ENCODE measurements at places on chromosomes 13 and 19.
A peak's percentile ranks its signal among the peaks of the same experiment; 100 is the strongest.

- DNase-seq: peak; percentile 21
Measured at GRCh38 chr19:41265395-41266153, 1.4 kb downstream of the HNRNPUL1 start.

DNA sequence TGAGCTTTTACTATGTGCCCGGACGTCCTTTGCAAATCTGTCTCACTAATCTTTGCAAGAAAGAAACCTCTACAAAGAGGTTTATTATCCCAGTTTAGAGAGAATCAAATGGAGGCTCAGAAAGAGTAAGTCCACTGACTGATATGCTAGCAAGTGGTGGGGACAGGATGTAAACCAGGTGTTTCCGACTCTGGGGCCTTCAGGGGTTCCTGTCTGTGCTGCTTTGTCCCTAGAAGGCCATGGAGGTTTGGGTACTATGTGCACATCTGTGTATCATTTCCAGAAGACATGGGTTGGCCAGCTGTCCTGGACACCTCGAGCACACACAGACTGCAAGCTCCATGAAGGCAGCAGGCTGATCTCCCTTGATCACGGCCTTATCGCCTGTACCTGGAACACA is 1.2 kb upstream of the KPTN start:
- DNase-seq: no peak

GRCh38 chr13:37106642-37107041 is 1.2 kb upstream of the CSNK1A1L start:
- DNase-seq: no peak

GRCh38 chr13:37997641-37998040 is 128.1 kb upstream of the TRPC4 start:
- no peak for DNase-seq

GRCh38 chr13:113926951-113927660 is 46.8 kb downstream of the C13orf46 start:
- DNase-seq: no peak

DNA sequence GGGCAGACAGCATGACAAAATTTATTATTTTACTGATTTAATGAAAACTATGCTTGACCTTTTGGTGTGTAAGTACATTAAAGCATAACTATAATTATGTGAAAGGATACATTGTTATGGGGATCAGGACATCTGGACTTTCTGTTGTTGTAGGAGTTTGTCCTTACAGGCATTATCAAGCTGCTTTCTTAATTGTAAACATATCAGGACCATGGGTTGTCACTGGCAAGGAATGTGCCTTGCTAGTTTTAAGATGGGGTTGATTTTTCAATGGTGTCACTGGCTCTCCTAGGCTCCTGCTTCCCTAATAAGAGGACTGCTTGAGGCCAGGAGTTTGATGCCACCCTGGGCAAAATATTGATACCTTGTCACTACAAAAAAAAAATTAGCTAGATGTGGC is 32.6 kb downstream of the KBTBD6 start:
- DNase-seq: no peak

GRCh38 chr19:6680141-6680540 is 10.2 kb upstream of the TNFSF14 start:
- DNase-seq: no peak

GRCh38 chr13:48655291-48655690 is 1.6 kb downstream of the CYSLTR2 start:
- no peak for DNase-seq

DNA sequence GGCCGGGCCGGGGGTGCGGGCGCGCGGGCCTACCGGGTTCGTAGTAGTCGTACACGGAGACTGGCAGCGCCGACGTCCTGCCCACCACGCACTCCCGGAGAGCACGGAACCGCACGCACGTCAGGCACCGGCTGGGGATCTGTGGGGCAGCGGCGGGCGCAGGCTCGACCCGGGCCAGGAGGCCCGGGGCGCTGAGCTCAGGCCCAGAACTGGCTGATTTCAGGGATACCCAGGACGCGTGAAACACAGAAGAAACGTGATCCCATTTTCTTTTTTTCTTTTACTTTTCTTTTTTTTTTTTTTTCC is 9.0 kb downstream of the F2RL3 start:
- no peak for DNase-seq

DNA sequence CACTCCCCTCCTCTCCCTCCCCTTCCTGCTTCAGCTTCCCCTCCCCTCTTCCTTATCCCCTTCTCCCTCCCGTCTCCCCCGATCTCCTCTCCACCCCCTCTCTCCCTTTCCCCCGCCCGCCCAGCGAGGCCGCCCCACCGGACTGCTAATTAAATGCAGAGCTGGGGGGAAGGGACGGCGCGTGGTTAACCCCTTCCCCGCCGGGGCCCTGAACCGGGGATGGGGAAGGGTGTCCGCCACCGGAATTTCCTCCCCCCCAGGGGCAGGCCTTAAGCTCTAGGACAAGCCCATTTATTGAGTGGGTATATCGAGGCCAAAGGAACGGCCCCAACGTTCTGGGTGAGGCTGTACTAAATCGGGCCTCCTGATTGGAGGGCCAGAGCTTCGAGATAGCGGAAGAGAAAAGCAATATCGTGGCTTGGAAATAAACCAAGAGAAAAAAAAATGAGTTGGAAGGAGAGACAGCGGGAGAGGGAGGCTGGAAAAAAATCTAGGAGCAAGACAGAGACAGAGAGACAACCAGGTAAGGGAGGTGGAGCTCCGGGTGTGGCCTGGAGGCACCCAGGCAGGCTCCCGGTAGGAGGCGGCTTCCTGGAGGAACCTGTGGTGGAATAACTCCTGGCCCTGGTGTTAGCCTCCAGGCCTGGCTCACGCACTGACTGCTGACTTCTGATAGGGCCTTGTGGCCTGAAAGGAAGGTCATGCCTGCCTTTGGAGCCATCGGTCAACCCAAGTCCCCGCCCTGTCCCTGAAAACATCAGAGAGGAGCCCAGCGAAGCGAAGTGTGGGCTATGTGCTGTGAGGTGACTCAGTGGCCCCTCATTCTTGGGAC is 11.6 kb upstream of the JUND start:
- DNase-seq: peak; percentile 54

DNA sequence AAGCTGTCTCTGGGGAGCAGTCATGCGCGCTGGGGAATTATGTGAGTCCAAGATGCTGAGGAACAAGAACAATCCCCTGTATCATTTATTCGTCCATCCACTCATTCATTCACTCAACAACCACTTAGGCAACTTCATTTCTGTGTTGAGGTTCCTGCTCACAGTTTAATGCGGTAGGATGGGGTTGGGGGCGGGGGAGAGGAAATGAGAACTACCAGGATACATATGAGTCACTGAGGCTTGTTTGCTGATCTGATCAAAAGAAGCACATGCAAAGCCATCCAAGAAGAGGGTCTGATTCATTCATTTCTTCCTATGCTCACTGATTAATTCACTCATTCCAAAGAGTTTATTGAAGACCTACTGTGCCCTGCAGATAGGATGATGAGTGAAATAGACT is 20.9 kb downstream of the ZNF536 start:
- DNase-seq: no peak

DNA sequence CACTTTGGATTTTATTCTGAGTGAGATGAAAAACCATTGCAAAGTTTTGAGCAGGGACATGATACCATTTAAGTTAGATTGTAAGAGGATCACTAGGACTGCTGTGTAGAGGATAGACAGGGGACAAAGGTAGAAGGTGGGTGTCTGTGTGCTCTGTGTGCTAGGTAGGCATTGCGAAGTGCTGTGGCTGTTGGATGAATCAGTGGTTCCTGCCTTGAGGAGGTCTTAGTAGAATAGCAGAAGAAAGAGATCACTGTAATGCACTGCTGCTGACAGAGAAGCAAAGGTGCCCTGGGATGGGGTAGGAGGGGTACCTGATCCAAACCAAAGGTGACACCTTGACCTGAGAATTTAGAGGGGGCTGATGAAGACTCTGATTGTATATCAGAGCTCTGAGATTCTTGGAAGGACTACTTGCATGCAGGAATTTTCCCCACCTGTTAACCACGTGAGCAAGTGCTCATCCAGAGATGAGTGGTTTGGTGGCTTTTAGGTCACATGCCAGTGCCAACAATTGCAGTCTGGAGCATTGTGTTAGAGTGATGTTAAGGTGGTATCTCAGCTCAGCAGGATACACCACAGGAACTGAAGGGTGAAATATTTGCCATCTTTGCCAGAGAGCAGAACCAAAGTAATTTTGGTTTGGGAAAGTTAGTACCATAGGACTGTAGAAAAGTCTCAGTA is 10.8 kb downstream of the WASF3 start:
- no peak for DNase-seq

DNA sequence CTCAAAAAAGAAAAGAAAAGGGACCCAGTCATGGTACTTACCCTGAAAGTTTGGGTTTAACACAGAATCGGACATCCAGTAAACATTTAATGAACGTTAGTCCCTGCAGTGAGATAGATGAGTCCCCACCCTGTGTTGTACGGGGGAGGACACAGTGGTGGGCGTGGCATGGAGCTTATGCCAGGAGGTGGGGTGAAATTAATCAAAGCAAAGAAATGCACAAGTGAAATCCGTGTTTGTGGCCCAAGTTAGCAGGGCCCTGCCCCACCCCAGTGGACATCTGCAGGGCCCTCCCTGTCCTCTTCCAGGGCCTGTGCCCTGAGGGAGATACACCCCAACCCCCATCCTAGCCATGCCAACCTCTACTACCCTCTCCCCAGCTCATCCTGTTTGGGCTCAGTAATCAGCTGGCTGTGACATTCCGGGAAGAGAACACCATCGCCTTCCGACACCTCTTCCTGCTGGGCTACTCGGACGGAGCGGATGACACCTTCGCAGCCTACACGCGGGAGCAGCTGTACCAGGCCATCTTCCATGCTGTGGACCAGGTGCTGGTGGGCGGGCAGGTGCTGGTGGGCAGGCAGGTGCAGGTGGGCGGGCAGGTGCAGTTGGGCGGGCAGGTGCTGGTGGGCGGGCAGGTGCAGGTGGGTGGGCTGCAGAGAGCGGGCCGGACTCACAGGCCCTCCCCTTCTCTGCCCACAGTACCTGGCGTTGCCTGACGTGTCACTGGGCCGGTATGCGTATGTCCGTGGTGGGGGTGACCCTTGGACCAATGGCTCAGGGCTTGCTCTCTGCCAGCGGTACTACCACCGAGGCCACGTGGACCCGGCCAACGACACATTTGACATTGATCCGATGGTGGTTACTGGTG is 3.9 kb downstream of the MCOLN1 start:
- no peak for DNase-seq

DNA sequence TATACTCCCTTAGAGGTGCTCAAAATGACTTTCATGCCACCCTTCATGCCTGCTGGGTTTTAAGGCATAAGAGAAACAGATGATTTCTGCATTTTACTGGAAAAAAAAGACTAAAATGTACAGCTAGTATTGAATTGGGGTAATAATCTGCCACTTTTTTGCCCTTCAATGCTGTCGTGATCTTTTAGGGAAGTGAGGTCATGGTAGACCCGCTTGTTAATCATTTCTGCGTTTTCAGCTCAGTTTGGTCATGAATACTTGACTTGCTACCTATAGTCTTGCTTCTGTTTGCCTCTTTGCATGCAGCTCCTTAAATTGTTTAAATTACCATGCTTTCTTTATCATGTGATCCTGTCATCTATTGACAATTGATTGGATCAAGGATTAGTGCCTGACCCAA is 90.4 kb downstream of the PCCA start:
- DNase-seq: no peak

DNA sequence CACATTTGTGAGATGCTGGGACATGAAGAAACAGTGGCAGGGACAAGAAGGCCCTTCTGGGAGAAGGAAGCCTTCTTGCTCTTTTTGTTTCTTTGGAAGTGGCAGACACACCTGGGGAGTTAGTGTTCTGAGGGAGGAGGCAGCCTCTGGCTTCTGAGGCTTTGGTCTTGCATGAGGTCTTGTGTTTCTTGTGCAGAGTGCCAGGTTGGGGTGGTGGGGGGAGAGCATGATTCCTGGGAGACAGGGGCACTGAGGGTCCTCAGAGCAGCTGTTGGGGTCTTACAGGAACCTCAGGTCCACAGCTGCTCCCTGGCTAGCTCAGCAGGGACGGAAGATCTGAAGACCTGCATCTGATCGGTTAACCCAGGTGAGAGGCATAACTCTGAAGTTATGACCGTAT is 167.5 kb upstream of the ZNF536 start:
- no peak for DNase-seq

DNA sequence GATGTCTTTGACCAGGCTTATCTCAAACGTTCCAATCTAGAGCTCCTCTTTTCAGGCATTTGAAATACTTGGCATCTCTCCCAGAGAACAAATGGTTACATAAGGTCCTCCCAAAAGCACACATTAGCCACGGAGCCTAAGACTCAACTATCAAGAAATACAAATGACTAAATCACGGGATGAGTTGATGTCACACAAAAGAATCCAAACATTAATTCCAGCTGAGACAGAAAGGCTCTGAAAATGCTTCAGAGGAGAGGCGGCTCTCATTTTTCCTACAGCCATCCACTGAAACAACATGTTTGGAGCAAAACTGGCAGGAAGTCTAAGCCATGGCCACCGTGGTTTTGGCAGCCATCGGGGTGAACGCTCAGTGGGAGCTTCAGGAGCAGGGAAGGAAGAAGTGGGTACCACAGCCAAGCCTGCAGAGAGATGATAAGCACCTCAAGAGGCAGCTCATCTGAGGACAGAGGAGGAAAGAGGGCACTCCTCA is 122.5 kb downstream of the STK24 start:
- no peak for DNase-seq

DNA sequence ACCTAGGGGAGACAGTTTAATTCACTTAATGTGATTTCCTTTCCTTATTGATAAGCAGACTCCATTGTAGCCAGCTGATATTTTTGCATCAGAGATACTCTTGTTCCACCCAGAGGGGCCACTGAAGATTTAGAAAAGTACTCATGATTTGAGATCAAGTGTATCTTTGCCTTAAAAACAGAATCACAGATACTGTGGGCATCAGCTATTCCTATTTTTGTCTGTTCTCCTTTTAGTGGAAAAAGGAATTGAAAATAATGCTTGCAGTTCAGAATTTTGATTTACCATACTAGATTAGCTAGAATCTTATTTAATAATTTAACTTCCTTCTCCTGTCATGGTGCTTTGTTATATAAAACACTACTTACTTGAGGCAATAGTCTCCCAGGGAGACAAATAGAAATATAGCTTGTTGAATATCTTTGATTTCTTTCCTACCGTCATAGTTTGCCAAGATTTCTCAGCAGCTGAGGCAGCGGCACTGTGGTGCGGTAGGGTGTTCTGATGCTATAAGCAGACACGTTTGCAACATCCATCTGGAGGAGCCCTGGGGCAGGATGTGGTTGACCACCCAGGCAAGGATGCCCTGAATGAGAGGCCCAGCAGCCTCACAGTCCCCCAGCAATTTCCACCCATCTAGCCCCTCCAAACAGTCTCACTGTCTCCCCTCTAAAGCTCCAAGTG is 47.0 kb upstream of the RAP2A start:
- no peak for DNase-seq

- no peak for DNase-seq
Measured at GRCh38 chr19:49201042-49201441, 43.5 kb downstream of the TRPM4 start.

GRCh38 chr19:37012093-37012745 is 66.0 kb upstream of the ZNF420 start:
- DNase-seq: no peak

- no peak for DNase-seq
Measured at GRCh38 chr13:98742961-98743360, 9.5 kb downstream of the SLC15A1 start.

- no peak for DNase-seq
Measured at GRCh38 chr19:14770136-14770535, 8.2 kb downstream of the ADGRE2 start.

Data from bone marrow (tissue), 2 donors.